Stimulated activated CD4-positive, alpha-beta T cell treated with anti-CD3 and anti-CD28 coated beads, Interleukin-2, amount 100 ng/mL, for 48 hours (primary cell): ENCODE measurements at places on chromosomes 3 and 15.

DNA sequence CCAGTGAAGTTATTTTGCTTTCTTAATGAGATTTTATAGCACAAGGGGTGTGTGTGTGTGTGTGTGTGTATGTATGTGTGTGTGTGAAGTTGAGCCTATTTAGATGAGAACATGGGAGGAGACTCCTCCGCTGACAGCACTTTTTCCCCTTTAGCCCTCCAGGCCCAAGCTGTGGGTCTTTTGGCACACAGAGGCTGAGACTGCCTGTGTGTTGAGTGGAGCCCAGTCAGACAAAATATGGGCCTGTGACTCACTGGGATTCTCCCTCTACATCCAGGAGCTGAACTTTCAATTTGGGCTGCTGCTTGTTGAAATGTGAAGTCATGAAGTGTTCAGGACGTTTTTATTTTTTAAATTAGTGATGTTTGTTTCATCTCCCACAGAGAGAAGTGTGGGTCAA, 108.0 kb downstream of the MFSD1 start:
- DNase-seq, result no peak

DNA sequence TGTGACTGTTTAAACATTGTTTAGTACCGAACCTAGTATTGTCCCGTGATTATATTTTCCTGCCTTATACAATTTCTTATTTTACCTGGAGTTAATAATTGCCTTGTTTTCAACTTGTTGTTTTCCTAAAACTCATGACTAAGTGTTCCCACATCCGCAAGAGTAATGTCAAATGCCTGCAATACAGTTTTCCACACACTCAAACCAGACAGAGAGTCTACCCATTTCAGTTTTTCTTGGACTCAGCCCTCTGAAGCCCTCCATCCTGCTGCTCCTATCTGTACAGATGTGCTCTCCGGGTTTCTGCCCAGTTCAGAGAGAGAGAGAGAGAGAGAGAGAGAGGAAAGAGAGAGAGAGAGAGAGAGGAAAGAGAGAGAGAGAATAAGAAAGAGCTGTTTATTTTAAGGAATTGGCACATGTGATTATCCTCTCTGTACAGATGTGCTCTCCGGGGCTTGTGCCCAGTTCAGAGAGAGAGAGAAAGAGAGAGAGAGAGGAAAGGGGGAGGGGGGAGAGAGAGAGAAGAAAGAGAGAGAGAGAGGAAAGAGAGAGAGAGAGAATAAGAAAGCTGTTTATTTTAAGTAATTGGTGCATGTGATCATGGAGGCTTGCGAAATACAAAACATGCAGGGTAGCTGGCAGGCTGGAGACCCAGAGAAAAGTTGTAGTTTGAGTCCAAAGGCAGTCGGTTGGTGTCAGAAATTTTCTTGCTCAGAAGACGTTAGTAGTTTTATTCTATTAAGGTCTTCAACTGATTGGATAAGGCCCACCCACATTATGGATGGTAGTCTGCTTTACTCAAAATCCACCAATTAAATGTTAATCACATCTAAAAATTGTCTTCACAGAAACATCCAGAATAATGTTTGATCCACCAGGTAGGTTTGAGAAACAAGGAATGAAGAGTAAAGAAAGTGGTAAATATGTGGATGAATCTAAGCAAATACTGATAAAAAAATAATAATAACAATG, 104.1 kb upstream of the GOLGA8J start:
- no peak for DNase-seq

- no peak for DNase-seq
These were observed 8.4 kb downstream of the TMOD3 start for GRCh38 chr15:51837792-51838251.

DNA sequence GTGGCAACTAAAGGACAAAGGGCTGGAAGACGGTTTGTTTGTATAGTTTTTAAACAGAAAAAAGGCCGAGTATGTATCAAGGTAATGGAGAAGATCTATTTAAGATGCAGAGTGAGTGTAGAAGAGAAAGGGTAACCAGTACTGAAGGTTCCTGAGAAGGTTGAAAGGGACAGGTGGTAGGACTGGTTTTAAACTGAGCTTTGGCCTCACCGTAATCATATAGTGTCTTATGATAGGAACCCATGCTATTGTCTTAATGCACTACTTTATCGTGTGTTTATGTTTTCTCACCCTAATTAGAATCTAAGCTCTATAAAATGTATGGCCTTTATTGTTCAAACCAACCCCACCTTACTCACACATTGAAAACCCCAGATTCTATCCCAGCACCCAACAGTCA, 32.7 kb downstream of the FHIT start:
- DNase-seq, result no peak

- no peak for DNase-seq
These were observed 43.0 kb upstream of the SLC41A3 start for GRCh38 chr3:126126811-126127431.

DNA sequence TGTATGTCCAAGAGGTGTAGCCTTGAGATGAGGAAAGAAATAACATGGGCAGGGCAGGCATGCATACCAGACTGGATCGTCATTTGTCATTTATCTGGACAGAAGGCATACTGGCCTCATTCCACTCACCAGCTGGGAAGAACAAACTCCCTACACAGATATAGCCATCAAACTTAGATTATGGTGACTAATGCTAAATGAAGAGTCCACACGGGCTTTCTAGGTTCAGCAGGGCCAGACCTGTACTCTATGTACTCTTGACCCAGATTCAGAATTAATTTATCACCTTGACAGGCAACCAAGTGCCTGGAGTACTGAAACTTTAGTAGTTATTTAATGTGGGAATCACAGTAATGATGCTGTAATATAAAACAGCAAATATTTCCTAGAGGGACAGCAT, 164.3 kb upstream of the IL12A start:
- DNase-seq, result no peak

GRCh38 chr3:24387000-24387399, 107.7 kb downstream of the THRB start:
- DNase-seq, result no peak

DNA sequence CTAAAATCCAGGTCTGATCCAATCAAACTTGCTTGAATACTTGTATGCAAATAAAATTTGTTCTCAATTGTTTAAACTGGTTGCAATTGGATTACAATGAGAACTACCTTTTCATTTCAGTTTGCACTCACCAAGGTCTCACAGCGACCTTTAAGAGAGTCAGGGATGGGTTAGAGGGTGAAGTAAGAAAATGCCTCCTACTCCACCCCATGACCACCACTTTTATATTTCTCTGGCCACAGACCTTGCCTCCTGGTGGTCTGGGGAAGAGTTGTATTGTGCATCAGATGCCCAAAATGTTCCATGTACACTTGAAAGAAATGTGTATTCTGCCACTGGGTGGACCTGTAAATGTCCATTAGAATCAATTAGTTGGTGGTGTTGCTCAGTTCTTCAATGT, 16.4 kb upstream of the THSD4 start:
- DNase-seq, result no peak

DNA sequence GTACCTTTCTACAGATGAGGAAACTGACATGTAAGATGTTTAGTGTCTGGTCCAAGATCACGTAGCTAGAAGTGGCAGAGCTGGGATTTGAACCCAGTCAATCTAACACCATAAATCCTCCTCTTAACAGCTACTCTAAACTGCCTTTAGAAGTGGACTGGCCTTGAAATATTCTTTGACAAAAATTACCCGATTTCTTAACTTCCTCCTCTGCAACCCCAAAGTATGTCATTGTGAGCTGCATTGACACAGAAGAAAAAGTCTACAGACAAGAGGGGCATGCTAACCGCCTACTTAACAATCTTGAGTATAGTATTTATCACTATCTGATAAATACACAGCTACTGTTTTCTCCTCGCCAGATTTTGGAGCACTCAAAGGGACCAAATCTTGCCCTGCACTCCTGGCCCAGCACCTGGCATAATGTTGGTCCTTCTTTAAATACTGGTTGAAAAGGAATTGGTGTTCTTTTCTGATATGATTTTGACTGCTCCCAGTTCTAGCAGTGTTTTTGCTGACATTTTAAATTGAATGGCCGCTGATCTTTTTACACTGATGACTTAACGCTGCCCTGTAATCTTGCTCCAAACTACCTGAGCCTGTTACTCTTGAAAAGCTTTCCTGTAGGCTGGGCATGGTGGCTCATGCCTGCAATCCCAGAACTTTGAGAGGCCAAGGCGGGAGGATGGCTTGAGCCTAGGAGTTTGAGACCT, 36.9 kb downstream of the ITPR1 start:
- no peak for DNase-seq

GRCh38 chr3:186440891-186441290, 78.9 kb upstream of the DGKG start:
- no peak for DNase-seq

DNA sequence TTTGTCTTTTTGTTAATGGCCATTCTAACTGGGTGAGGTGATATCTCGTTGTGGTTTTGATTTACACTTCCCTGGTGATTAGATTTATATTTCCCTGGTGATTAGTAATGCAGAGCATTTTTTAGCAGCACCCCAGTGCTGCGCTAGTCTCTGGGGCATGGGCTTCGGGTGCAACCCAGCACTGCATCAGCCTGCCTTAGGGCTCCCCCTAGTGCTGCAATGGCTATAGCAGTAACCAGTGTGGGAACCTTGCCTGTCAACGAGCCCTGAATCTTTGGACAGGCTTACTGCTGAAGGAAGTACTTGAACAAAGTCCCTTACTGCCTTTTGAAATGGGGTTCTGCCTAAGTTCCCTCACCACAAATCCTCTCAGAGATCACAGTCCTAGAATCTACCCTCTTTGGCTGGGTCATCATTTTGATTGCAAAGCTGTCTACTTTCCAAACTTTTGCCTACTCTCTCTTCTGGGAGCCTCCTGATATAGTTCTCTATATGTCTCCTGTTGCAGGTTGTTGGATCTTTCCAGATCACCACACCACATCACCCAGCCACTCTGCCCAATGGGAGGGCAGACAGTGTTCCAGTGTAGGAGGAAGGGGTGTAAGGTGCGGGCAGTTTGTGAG, 79.2 kb upstream of the CCNL1 start:
- DNase-seq, result peak; percentile 70

- no peak for DNase-seq
These were observed 223.9 kb downstream of the NR1D2 start for GRCh38 chr3:24168977-24169376.

- DNase-seq, result no peak
These were observed 14.4 kb downstream of the ATP13A3 start for GRCh38 chr3:194472290-194472920.

DNA sequence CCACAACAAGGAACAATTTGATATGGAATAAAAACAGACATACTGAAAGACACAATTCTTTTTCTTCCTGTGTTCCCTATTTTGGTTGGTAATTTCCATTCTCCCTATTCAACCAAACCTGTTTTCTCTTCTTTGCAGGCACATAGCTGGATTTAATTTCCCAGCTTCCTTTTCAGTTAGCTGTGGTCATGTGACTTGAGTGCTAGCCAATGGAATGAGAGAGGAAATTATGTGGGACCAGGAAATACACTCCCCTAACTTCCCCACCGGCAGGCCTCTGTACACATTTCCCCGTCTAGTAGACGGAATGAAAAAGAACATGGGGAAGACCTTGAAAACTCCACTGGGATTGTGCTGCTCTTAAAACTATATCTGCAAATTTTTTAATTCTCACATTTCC, 351.6 kb downstream of the TBC1D5 start:
- DNase-seq, result no peak

GRCh38 chr3:138186221-138186620, 880 bp upstream of the ARMC8 start:
- DNase-seq, result no peak

DNA sequence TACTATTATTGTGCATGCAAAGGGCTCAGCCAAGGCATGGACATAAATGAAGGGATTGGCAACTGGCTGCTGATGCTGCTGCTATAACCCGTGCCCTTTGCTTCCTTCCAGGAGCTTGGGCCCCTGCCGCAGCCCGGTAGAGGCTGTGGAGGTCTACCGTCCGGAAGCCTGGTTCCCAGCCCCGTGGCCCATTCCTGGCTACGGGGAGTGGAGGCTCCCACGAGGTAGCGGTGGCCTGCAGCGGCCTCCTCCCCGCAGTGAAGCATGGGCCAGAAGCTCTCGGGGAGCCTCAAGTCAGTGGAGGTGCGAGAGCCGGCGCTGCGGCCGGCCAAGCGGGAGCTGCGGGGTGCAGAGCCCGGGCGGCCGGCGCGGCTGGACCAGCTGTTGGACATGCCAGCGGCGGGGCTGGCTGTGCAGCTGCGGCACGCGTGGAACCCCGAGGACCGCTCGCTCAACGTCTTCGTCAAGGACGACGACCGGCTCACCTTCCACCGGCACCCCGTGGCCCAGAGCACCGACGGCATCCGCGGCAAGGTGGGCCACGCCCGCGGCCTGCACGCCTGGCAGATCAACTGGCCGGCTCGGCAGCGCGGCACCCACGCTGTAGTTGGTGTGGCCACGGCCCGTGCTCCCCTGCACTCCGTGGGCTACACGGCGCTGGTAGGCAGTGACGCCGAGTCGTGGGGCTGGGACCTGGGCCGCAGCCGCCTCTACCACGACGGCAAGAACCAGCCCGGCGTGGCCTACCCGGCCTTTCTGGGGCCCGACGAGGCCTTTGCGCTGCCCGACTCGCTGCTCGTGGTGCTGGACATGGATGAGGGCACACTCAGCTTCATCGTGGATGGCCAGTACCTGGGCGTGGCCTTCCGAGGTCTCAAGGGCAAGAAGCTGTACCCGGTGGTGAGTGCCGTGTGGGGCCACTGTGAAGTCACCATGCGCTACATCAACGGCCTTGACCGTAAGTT, 15.0 kb downstream of the SPSB4 start:
- DNase-seq, result no peak

- DNase-seq, result no peak
These were observed 673.7 kb downstream of the DIPK2A start for GRCh38 chr3:144645300-144645699.

- no peak for DNase-seq
These were observed 92.2 kb downstream of the KLHL25 start for GRCh38 chr15:85702321-85703101.

DNA sequence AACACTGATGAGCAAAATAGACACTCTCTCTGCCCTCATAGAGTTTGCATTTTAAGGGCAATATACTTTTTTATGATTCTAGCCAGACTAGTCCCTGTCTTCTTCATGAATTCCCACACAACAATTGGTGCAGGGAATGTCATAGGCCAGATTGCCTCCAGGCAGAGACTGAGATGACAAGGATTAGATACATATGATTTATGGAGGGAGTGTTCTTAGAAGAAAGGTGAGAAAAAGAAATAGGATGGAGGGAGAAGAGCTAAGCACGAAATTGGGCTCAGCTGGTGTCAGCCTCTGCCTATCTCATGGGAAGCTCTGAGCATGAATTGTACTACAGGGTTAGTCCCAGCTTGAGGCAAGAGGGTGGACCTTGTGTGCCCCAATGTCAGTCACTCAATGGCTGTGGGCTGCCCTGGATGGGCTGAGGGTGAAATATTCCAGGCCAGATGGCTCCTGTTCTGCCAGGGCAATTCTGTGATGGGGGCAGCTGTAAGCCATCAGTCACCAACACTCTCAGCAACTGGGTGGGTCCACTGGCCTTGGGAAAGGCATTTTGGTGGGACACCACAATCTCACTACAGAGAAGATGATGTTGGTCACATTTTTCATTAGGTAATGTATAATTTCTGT, 31.1 kb downstream of the EIF1B start:
- no peak for DNase-seq

GRCh38 chr3:2659896-2660295, 450.3 kb downstream of the IL5RA start:
- no peak for DNase-seq
